ENCODE measurements at places on chromosomes 2 and 18. TPM values are rescaled to one million over a fixed set of nuclear protein-coding genes. Genes with fewer than 3 reads are reported as not detected.

The CDK15 gene
- total RNA-seq = 0.11 TPM

The SLC38A11 gene
- total RNA-seq = 2.8 TPM

The SPATA3 gene
- total RNA-seq = not detected

GRCh38 chr2:120616261-120616660 is 119.4 kb upstream of the GLI2 start:
- no peak for DNase-seq

- DNase-seq = no peak
Measured at GRCh38 chr2:120239488-120240287, 13.0 kb upstream of the RALB start.

DNA sequence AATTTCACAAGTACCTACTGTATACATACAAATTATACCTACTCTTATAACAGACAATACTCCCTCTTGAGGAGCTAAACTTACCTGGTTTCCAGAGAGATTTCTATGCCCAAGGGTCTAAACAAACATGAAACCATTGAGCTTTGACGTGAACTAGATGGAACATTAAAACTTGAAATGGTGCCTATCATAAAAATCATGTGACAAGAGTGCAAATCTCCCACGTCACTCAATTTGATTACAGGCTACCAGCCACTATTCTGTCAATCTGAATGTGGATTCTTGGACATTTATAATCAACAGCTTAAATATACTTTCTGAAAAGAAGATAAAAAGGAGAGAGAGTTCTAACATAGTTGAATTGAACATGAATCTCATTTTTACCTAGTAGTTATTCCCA is 297.1 kb upstream of the SESTD1 start:
- DNase-seq = no peak

The CNGA3 gene
- not detected for total RNA-seq
